ENCODE measurements at places on chromosomes 2 and 18.

- no peak for DNase-seq
These were observed 32.5 kb downstream of the DOCK10 start for GRCh38 chr2:225009768-225010167.

DNA sequence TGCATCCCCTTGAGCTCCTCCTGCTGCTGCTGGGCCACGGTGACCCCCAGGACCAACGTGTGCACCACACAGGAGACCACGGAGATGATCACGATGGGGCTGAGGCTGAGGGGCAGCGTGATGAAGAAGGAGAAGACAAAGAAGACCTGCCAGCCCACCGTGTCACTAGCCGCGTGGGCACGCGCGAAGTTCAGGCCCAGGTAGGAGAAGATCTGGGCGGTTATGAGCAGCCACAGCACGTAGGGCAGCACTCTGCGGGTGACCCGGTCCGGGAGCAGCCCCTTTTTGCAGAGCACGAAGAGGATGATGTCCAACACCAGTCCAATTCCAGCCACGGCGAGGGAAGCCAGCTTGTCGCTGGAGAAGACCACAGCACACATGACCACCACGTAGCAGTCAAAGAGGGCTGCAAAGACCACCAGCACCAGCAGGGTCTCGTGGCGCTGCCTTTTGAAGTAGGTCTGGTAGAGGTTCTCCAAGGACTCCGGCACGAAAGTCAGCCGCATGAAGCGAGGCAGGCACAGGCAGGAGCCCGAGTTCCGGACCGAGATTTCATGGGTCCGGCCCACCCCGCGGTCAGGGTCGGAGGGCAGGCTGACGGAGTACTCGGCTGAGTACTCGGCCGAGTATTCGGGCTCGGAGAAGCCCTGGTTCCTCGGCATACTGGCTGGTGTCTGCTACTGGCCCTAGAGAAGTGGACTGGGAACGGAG lies 1.6 kb downstream of the ADCY3 start:
- no peak for DNase-seq

DNA sequence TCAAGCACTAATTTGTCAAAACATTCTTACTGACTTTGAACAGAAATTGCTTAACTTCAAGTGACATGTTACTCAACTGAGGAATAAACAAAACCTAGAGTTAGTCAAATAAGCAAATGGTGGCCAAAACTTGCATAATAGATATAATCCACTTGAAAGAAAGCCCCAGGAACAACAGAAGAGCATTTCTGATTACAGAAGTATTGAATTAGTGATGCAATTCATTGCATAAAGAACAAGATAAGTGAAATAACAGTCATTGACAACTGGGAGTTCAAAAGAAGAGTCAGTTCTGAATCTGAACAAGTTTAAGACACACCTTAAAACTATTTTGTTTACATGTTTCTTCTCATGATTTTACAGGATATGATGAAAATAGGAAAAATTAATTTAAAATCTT lies 30.8 kb downstream of the COBLL1 start:
- no peak for DNase-seq

GRCh38 chr2:135728064-135728743 lies 13.5 kb upstream of the UBXN4 start:
- no peak for DNase-seq

- DNase-seq, result no peak
These were observed 26.1 kb upstream of the SYT4 start for GRCh38 chr18:43303376-43303775.

Data from dorsolateral prefrontal cortex (tissue), 122 donors.